ENCODE measurements at places on chromosomes 3 and 15.

DNA sequence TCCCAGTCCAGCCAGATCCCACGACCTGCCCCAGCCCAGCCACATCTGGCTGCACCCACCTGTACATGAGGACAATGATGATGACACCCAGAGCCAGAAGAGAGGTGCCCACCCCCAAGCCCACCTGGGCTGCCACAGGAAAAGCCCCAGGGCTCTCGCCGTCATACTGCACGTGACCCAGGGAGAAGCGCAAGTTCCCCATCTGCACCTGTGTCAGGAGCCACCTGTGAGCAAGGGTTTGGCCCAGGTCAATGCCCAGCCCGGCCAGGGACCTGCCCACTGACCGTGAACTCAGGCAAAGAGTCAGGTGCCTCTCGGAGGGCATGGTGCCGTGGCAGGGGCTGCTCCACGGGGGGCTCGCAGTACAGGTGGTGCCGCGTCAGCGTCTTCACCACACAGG is 16.3 kb downstream of the PLXNB1 start:
- DNase-seq: no peak

DNA sequence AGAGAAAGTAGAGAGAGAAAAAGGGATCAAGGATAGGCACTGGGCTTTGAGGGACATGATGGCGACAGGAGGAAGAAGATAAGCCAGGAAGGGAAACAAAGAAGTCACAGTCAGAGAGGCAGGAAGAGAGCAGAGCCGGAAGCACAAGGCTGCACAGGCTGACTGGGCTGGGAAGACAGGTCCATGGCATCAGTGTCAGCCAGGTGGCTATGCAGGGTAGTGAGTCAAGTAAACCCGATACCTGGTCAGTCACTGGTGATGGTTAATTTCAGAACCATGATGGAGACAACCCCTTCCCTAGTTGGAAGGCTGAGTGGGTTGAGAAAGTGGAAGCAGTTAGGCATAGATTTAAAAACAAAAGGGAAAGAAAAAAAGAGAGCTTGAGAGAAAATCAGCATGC is 203.8 kb downstream of the EPHB1 start:
- DNase-seq: no peak

- DNase-seq: no peak
These were observed 187.9 kb downstream of the SUCNR1 start for GRCh38 chr3:152061296-152061695.

- DNase-seq: no peak
These were observed 38.0 kb downstream of the RFT1 start for GRCh38 chr3:53092216-53092615.

DNA sequence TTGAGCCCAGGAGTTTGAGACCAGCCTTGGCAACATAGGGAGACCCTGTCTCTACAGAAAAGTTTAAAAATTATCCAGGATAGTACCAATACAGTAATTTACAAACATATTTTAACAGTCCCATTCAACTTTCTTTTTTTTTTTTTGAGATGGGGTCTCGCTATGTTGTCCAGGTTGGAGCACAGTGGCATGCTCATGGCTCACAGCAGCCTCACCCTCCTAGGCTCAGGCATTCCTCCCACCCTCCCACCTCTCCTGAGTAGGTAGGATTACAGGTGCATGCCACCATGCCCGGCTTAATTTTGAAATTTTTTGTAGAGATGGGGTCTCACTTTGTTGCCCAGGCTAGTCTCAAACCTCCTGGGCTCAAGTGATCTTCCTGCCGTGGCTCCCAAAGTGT is 12.5 kb upstream of the MAP6D1 start:
- no peak for DNase-seq

DNA sequence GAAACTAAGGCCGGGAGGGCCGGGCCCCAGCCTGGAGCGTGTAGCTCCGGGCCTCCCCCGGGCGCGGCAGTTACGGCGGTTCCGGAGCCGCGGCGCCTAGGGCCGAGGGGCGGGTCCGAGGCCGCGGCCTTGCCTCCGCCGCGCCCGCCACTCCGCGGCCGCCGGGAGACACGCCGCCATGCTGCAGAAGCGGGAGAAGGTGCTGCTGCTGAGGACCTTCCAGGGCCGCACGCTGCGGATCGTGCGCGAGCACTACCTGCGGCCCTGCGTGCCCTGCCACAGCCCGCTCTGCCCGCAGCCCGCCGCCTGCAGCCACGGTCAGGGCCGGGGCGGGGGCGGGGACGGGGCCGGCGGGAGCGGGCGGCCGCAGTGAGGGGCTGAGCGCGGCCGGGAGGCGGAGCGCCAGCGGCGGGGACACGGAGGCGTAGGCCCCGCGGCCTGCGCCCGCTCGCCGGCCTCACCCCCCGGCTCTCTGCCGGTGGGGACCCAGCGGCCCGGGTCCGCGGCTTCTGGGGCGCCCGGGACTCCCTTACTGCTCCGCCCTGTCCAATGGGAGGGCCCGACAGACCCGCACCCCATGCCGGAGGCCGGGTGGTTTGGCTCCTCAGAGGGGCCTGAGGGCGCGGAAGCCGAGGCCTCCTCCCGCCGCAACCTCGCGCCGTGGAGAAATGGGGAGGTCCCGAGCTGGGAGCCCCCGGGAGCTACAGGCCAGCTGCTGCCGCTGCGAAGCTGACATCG is at the start of gene DIS3L:
Gene DIS3L, plus strand, starts transcription at position 150 of the 738 bp plus-strand sequence. Its CDS starts 29 bp downstream, at position 179.
- peak; percentile 80 for DNase-seq
